ENCODE measurements at places on chromosomes 16 and 17.

GRCh38 chr16:67517661-67518423 is 10.8 kb upstream of the RIPOR1 start:
- no peak for DNase-seq

DNA sequence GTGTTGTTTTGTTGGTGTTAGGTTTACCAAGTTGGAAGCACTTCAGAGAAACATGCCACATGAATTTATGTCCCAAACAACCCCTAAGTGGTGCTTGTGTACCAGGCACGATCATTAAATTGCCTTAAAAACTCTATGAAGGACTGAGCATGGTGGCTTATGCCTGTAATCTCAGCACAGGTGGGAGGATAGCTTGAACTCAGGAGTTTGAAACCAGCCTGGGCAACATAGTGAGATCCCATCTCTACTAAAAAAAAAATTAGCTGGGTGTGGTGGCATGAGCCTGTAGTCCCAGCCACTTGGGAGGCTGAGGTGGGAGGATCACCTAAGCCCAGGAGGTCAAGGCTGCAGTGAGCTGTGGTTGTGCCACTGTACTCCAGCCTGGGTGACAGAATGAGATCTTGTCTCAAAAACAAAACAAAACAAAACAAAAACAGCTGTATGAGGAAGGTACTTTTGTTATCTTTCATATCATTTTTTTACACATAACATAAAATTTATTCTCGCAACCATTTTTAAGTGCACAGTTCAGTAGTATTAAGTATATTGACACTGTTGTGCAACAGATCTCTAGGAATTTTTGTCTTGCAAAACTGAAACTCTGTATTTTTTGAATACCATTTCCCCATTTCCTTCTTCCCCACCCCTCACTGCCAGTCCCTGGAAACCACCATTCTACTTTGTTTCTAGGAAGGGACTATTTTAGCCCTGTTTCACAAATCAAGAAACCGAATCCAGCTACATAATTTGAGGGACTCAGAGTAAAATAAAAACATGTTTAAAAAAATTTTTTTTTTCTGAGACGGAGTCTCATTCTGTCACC is 14.3 kb upstream of the RBBP6 start:
- no peak for DNase-seq

GRCh38 chr17:18225642-18226283 is 328 bp downstream of the LLGL1 start:
- no peak for DNase-seq

- DNase-seq = no peak
Observed at GRCh38 chr16:21276090-21276489, 2.0 kb downstream of the CRYM start.

GRCh38 chr17:4544951-4545216 is 10.3 kb downstream of the MYBBP1A start:
- DNase-seq = no peak

DNA sequence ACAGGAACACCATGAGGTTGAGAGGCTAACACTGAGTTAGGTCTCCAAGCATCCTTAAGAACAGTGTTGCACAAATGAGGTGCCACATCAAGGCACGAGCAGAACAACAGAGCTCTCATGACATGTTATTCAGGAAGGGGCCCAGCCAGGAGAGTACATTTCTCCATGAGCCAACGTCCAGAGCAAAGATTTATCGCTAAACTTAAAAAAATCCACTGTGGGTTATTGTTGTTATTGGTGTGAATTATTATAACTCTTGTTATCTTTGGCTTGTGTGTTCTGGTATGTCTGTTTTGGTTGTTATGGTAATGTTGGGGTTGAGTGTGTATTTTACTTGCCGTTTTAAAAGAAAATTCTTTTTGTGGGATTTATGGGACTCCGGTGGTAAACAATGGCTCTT is 68.9 kb upstream of the MSI2 start:
- no peak for DNase-seq

- DNase-seq = no peak
Observed at GRCh38 chr17:18981642-18982424, 22.7 kb downstream of the FAM83G start.
